ENCODE measurements at places on chromosomes 6 and 20.

DNA sequence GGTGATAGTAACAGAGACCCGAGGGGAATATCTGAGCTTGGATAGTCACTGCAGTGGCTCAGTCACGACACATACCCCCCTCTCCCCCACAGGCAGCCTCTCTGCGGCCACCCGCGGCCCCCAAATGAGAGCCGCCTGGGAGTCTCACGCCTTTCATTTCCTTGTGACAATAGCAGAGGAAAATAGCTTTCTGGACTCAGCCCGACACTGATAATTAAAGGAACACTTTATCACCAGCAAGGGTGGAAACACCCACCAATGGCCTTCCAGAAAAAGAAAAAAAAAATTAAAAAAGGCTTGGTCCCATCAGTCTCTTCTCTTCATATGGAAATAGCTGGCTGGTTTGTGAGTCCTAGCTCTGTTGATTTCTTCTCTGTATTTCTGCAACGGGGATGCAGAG is 35.1 kb upstream of the KCNG1 start:
- no peak for DNase-seq

- no peak for DNase-seq
Observed at GRCh38 chr6:107712665-107713551, 111.2 kb downstream of the SCML4 start.

DNA sequence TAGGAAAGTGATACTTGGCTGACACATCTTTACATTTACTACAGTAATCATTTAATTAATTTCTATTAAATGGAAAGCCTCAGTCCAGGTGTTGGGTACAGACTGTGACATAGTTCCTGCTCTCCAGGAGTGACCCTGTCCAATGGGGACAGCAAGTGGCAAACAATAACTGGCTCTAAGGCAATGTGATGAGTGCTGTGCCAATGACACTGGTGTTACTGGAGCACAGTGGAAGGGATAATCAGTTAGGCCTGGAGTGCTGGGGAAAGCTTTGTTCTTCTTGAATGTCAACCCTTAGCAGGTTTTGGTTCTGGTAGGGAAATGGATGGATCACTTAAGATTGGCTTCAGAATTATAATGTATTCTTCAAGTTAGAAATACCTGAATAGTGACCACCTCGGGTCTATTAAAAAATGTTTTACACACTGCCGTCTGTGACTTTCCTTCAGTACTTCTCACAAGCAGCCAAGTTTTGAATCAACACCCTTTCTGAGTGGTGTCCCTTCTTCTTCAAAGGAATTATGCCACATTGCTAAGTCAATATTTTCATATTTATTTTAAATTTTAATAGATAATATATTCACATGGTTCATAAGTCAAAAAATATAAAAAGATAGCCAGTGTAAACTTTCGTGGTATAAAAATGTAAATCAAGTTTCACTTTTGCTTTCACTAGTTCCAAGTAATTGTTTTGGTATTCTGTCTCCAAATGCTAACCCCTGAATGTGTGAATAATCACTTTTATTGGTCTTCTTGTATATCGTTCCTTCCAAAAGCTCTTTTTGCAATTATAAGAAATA is 9.6 kb downstream of the CMTR1 start:
- no peak for DNase-seq

- DNase-seq = no peak
Observed at GRCh38 chr6:7535498-7535897, 6.0 kb upstream of the DSP start.

- no peak for DNase-seq
Observed at GRCh38 chr6:169199625-169200335, 53.9 kb downstream of the THBS2 start.

Measured in occipital lobe (tissue), 3 donors.